ENCODE measurements at places on chromosomes 3 and 15.

DNA sequence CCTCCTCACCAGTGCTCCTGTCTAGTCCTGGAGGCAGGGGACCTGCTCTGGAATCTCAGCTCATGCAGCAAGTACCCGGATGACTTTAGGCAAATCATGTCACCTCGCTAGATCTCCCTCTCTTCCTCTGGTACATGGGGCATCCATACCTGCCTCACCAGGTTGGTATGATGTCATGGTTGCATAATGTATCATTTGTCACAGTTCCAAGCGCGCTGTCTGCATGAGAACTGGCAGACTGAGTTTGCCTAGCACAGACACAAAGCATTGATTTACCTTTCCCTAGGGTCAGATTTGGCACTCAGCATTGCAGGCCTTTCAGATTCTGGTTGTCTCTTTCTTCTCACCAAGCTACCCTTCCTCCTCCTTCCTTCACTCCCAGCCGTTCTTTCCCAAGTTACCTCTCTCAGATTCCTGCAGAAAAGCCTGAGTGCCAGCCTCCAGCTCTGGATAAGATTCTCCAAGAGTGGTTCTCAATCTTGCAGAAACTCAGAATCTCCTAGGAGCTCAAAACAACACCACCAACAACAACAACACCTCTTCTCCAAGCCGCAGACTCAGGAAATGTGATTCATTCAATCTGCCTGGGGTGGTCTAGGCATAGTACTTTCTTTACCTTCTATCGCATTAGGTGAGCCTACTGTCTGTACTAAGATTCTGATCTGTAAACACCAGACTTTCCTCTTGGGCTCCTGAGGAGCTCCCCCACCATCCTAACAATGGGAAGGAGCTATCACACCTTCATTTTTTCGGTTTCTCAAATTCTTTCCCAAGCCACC is 29.5 kb downstream of the FAM43A start:
- DNase-seq, result no peak

GRCh38 chr3:107661447-107662123 is 138.8 kb downstream of the BBX start:
- DNase-seq, result no peak

DNA sequence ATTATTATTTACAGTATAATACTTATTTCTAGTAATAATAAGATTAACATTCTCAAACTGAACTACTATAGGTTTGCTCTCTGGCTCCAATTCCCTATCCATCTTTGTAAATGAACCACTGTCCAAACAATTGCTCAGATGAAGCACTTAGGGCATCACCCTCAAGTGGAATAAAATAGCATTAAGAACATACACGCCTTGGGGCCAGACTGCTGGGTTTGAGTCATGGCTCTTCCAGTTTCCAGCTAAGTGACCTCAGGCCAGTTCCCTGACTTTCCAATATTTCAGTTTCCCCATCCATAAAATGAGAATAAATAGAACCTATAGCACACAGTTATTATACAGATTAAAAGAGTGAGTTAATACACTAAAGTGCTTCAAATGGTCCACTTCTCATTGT is 507.2 kb downstream of the MAGI1 start:
- DNase-seq, result no peak

DNA sequence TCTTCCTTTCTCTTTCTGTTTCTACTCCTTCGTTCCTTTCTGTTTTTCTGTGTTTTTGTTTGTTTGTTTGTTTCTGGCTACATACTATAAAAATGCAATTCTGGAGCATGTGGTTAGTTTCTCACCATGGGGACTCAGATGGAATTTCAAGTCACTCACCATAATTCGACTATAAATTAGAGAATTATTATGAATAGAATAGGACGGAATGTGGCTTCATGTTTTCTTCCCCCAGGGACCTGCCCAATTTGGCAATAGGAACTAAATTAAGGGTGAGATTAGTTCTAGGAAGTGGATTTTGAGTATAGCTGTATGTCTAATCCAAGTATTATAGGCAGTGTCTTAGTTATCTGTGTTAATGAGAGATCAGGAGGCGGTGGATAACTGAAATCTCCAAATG is 96.9 kb downstream of the THSD4 start:
- DNase-seq, result no peak

DNA sequence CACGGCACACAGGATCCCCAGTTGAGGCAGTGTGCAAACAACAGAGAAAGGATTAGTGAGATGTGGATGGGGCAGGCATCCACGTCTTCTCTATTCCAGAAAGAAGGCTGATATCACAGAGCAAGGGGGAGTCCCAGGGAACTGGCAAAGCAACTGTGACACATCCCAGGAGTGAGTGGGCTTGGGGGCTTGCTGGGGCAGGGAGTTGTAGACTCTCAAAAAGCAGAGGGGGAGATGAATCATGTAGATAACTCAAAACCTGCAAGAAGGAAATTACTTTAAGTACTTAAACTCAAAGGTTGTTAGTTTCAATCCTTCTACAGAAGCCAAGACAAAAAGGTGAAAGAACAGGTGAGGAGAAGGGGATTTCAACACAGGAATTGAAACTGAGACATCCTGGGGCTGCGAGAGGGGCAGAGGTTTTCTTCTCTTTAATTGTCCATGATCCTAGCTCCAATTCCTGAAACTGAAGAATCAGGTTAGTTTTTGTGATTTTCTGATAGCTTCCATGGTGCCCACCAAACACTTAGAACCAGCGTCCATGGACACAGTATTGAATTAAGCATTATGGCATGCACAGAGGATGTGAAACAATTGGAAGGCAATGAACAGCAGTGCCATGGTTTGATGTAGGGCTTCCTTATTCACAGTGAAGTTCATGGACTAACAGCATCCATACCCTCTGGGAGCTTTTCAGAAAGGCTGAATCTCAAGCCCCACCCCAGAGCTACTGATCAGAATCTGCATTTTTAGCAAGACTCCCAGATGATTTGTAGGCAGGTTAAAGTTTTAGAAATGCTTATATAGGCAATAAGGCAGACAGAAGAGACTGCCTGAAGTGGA is 52.0 kb downstream of the CCR3 start:
- DNase-seq, result peak; percentile 45

- DNase-seq, result no peak
Observed at GRCh38 chr3:133570139-133570936, 3.1 kb upstream of the CDV3 start.

DNA sequence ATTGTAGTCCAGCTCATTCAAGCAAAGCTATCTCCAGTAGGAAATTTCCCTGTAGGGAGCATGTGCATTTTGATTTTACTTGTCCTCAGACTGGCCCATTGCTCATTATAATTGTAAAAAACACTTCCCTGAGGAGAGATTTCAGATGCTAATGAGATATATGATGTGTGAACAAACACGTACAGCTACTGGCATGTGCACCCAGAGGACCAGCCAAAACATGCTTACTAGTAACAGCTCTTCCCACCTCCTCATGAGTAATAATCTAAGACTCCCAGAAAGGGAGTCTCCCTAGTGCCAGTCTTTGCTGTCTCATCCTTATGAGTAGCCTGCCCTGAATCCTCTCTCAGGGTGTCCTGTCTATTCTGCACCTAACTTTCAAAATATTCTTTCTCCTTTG is 43.4 kb downstream of the FBXO22 start:
- no peak for DNase-seq

DNA sequence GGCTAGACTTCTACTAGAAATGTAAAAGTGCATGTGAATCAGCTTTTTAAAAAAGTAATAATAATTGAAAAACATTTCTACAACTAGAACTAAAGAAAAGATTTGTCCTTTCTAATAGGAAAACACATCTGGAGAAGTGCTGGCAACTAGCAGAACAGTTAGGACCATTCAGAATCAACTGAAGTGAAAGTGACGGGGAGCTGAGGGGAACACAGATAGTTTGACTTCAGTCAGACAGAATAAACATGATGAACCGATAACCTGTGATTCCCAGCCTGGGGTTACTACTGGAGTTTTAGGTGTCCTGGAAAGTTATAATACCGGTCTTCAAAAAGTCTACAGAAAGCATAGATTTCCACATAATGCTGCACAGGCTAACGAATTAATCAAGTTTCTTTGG is 28.1 kb downstream of the OPA1 start:
- DNase-seq, result no peak

GRCh38 chr3:154060238-154061000 is 60.8 kb upstream of the ARHGEF26 start:
- DNase-seq, result no peak

GRCh38 chr3:103227651-103228050 is 792.8 kb downstream of the ZPLD1 start:
- no peak for DNase-seq

DNA sequence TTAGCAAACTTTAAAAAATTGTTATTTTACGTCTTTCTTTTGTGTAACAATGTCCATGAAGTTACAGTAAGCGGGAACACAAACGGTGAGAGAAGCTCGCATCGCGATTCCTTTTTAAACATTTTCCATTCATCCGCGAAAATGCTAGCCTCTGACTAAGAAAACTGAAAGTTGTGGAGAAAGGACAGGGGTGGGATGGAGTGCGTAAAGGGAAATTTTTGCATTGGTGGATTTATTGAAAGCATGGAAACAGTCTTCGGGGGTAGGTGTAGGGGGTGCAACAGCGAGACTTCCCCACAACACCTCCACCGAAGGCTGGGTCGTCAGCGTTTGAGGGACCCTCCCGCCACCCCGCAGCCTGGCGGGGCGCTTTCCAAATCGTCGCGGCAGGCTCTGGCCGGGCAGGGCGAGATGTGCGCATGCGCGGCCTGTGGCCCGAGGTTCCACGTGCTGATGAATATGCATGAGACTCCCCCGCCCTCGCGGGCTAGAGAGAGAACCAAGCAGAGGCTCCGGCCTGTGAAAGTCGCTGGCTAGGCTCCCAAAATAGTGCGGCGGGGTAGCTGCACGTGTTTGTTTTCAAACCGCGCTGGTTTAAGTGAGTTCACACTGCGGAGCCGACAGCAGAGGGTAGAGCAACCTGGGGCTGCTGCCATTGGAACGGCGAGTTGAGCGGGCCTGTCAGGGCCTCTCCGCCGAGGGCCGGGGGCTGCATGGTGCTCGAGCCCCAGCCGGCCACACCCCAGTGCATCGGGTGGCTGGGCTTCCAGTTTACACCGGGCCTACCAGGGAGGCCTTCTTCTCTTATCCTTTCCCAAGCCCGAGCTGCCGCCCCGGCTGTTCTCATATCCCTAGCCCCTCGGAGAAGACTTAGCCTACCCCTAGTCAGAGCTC is 9.9 kb downstream of the ZIC1 start:
- DNase-seq, result no peak

GRCh38 chr15:40815042-40815698 is 7.9 kb upstream of the DNAJC17 start:
- DNase-seq, result no peak

- no peak for DNase-seq
Observed at GRCh38 chr3:100463002-100463401, 29.4 kb upstream of the TMEM45A start.

- DNase-seq, result no peak
Observed at GRCh38 chr3:132721479-132722164, 587 bp downstream of the NPHP3 start.

DNA sequence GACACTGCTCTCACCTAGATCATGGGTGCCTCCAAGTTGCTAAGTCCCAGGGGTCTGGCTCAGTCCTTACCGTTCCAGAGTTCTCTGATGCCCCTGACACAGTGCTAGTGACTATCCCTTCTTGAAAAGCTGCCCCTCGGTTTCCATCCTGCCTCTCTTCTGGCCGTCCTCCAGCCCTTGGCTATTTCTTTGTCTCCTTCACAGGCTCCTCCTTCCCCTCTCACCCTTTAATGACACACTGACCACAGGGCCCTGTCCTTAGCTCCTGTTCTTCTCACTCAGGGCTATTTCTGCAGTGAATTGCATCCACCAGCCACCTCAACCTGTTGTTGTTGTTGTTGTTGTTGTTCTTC is 31.1 kb downstream of the SLC28A1 start:
- no peak for DNase-seq

All from activated CD8-positive, alpha-beta memory T cell treated with anti-CD3 and anti-CD28 coated beads for 48 hours (primary cell).